ENCODE measurements at places on chromosomes 2 and 18. TPM values are rescaled to one million over a fixed set of nuclear protein-coding genes. Genes with fewer than 3 reads are reported as not detected.
A peak's percentile ranks its signal among the peaks of the same experiment; 100 is the strongest.

UGT1A8 gene
- total RNA-seq, result not detected

DSG1 gene
- not detected for total RNA-seq

GRCh38 chr2:173184031-173185004, 108.7 kb downstream of the MAP3K20 start:
- DNase-seq, result peak; percentile 100

- DNase-seq, result peak; percentile 52
Measured at GRCh38 chr2:220913384-220913783, 658.7 kb downstream of the EPHA4 start.

DNA sequence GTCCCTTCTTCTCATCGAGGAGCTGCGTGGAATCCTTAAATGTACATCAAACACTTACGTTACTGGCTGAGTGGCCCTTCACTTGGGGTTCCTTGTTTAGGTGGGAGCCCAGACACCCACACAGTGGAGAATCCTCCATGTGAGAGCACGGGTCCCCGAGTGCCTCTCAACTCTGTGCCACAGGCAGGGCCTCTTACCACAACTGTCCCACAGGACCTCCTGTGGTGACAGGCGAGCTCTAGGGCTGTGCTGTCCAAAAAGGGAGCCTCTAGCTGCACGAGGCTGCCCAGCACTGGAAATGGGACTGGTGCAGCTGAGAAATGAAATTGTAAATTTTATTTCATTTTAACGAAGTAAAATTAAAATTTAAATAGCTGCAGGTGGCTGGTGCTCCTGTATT, 145.7 kb downstream of the DYSF start:
- DNase-seq, result no peak

GRCh38 chr2:237466211-237466610, 20.8 kb upstream of the MLPH start:
- DNase-seq, result peak; percentile 92

FN1 gene
- total RNA-seq, result 7,693 TPM

GRCh38 chr2:98479959-98480524, 35.4 kb downstream of the INPP4A start:
- DNase-seq, result peak; percentile 62

GRCh38 chr2:214577769-214578168, 166.9 kb downstream of the VWC2L start:
- DNase-seq, result no peak
